Activated T-cell treated with anti-CD3 and anti-CD28 coated beads, Interleukin-2, amount 50 U/mL, for 72 hours (primary cell): ENCODE measurements at places on chromosomes 12 and 14.
A peak's percentile ranks its signal among the peaks of the same experiment; 100 is the strongest.

- peak; percentile 34 for DNase-seq
These were observed 67.2 kb upstream of the HMGA2 start for GRCh38 chr12:65756956-65757511.

- DNase-seq = no peak
These were observed 1.4 kb downstream of the RAN start for GRCh38 chr12:130873106-130873795.

- DNase-seq = no peak
These were observed 30.6 kb upstream of the TSPAN9 start for GRCh38 chr12:3046441-3047200.

- no peak for DNase-seq
These were observed 25.7 kb downstream of the C14orf132 start for GRCh38 chr14:96064866-96065265.

- no peak for DNase-seq
These were observed 58.8 kb upstream of the ACTN1 start for GRCh38 chr14:69037790-69038454.
